ENCODE measurements at places on chromosomes 7 and 10.

DNA sequence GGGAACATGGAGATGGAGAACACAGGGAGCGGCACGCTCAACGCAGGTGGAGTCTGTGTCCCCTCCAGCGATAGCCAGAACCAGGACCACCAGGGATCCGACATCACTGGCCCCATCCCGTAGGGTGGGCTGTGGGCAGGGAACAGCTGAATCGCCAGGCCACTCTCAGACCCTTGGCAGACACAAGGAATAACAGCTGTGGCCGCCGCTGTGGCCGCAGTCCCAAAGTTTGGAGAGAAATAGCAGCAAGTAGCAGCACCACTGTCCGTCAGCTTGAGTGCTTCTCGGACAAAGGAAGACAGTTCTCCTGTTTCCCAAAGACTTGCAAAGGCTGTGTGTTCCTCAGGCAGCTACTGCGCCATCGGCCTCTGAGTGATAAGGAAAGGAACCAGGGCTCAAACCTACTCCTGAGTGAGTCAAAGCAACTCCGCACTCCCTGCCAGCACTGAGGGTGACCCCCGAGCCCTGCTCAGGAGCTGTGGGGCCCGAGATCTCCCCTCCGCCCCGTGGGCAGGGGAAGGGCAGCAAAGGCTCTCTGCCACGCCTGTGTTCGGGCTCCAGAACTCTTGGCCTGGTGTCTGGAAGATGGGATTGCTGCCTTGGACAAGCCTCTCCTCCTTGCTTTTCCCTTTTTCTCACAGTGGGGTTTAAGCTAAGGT is 82.3 kb upstream of the FAM20C start:
- DNase-seq: no peak

DNA sequence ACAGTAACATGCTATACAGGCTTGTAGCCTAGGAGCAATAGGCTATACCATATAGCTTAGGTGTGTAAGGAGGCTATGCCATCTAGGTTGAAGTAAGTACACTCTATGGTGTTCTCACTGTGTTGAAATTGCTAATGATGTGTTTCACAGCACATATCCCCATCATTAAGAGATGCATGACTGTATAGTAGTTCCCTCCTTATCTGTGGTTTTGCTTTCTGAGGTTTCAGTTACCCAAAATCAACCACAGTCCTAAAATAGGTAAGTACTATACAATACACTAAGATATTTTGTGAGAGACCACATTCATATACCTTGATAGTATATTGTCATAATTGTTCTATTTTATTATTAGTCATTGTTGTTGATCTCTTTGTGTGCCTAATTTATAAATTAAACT is 12.7 kb downstream of the FZD1 start:
- no peak for DNase-seq

- DNase-seq: no peak
Observed at GRCh38 chr7:17640730-17641377, 299.4 kb downstream of the SNX13 start.

GRCh38 chr7:94300176-94300835 is 94.4 kb upstream of the COL1A2 start:
- DNase-seq: peak; percentile 26

GRCh38 chr7:77244222-77244934 is 44.8 kb upstream of the FGL2 start:
- no peak for DNase-seq

DNA sequence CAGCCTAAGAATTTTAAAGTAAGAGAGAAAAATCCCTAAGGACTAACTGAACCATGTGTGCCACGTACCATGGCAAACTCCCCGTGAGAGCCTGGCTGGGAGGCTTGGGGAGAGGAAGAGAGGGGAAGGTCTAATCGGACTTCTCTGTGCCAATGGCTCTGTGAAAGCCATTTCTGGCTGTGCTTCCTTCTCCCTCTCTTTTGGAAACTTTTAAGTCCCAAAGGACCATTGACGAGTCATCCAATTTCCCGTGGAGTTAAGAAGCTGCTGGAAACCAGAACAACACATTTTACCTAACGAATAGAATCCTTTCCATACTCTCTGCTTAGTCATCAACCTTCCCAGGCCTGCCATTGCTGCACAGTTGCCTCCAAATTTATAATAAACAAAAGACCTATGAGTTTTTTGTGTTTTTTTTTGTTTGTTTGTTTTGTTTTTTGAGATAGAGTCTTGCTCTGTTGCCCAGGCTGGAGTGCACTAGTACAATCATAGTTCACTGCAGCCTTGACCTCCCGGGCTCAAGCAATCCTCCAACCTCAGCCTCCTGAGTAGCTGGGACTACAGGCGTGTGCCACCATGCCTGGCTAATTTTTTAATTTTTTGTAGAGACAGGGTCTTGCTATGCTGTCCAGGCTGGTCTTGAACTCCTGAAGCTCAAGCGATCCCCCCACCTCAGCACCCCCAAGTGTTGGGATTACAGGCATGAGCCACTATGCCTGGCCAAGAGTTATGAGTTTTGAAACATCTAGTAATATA is 13.2 kb downstream of the LAMB1 start:
- peak; percentile 39 for DNase-seq

GRCh38 chr10:5633166-5633749 is 33.1 kb downstream of the ASB13 start:
- peak; percentile 18 for DNase-seq

GRCh38 chr10:5354068-5354467 is 10.7 kb upstream of the UCN3 start:
- no peak for DNase-seq

- peak; percentile 74 for DNase-seq
Observed at GRCh38 chr10:86899670-86900276, 57.6 kb downstream of the MMRN2 start.

DNA sequence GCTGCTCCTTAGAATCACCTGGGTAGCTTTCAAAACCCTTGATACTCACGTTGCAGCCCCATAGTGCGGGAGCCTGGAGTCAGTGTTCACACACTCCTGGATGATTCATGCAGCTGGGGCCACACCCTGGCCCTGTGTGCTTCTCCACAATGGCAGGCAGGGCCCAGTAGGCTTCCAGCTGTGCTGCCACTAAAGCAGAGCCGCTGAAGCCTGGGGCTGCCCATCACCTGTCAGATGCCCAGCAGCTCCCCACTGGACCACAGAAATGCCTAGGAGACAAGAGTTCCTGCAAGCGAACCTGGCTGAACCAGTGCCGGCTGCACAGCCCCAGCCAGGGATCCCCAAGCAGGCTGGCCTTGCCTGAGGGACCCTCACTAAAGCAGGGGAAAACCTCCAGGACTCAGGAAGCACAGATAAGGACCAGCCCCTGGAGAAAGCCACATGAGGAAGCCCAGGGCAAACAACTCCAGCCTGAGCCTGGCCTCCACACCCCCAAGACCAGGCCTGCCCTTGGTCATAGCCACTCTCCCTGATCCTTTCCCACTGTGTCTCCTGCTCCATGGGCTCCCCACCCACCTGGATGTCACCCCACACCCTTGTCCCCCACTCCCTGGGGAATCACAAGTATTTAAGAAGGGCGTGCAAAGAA is 111.9 kb downstream of the GRID1 start:
- no peak for DNase-seq

GRCh38 chr10:21020545-21020944 is 123.4 kb upstream of the NEBL start:
- DNase-seq: no peak

- no peak for DNase-seq
Observed at GRCh38 chr7:4837803-4838625, 23.8 kb downstream of the PAPOLB start.

- DNase-seq: no peak
Observed at GRCh38 chr7:94913391-94913790, 6.0 kb downstream of the PPP1R9A start.

- peak; percentile 88 for DNase-seq
Observed at GRCh38 chr10:13633689-13634088, 46.9 kb downstream of the PRPF18 start.

DNA sequence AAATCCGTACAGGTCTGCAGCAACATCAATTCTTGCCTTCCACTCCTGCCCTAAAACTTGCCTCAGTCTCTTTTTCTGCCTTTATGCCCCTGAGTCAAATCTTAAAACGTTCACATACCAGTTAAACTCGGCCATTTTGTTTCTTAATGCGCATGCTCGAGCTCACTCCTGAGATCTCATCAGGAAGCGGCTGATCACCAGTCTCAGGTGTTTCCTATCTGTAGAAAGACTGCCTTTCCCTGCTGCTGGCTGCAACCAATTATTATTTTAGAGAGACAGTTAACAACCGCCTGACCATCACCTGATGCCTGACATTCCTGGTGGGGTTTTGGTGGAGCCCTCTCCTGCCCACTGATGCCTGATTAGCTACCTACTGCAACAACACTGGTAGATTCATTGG is 70.2 kb upstream of the TMEM140 start:
- DNase-seq: no peak

GRCh38 chr7:141242568-141242967 is 168.7 kb downstream of the TMEM178B start:
- DNase-seq: no peak

GRCh38 chr7:55533050-55533728 is 39.1 kb downstream of the VOPP1 start:
- peak; percentile 71 for DNase-seq

DNA sequence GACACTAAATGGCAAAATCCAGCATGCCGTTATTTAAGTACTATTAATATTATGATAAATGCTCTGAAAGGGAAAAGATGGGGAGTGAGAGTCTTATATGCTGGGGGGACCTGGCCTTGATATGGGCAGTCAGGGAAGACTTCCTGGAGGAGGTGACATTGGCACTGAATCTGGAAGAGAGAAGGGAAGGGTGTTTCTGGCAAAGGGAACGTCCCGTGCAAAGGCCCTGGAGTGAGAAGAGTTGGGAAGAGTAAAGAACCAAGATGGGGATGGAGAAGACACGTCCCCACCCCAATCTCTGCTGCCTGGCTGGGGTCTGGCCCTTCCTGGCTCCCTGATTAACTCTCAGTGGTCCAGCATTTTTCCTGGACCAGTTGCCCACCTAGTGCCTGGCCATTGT is 5.0 kb upstream of the GRIFIN start:
- DNase-seq: no peak

DNA sequence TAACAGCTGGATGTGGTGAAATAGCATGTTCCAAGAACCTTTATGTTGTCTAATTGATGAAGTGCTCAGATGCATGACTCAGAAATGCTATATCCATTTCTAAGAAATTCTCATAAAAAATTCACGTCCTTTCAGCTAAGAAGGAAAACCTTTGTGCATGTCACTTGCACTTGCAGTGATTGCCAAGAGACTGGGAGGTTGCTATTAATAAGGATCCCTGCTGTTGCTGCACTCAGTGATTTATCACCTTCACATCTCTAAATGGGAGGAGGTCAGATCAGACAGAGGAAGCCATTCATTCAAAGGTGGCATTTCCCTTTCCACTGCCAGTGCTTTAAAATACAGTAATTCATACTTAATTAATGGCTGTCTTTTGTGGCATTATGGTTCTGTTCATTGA is 89.5 kb downstream of the THSD7A start:
- no peak for DNase-seq

GRCh38 chr10:97640868-97641811 is 669 bp downstream of the PI4K2A start:
- DNase-seq: peak; percentile 60

DNA sequence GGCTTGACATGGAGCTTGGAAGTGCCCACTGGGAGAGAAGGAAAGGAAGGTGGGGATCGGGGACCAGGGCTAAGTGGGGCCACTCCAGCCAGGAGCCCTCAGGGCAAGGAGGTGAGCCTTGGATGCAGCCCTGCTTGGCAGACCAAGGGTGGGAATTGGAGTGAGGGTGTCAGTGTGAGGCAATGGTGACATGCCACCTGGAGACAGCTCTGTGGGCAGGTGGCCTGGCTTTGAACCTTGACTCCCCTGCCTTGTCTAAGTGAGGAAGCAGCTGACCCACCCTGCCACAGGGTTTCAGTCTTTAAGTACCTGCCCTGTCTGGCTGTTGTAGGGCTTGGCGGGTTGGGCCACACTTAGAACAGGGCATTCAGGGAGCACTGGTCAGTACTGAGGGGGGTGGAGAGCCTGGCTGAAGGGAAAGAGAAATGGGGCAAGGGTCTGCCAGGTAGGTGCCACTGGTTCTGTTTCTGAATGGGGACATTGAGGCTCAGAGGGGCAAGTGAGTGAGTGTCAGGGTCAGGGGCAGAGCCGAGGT is 4.8 kb downstream of the RAMP3 start:
- DNase-seq: no peak

GRCh38 chr7:7512861-7513597 is 22.6 kb downstream of the COL28A1 start:
- no peak for DNase-seq

- DNase-seq: no peak
Observed at GRCh38 chr10:78455811-78456210, 422.1 kb downstream of the RPS24 start.

DNA sequence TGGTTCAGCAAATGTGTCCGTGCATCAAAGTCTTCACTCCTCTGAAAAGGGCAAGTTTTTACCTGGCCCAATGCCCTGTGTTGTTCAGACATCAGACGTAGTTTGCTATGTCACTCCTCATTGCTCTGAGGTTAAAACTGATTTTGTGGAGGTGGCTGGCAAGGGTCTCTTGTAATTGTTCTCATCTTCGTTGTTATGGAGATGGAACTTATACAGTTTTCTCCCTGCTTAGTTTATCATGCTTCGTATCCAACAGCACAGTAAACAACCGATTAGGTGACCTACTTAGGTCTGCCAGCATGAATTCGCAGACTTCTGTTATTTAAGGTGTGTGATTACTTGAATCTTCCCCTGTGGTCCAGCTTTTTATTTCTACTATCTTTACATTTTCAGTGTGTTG is 274.1 kb upstream of the SMIM30 start:
- DNase-seq: no peak

- peak; percentile 94 for DNase-seq
Observed at GRCh38 chr10:125057158-125058001, 103.0 kb downstream of the CTBP2 start.

- DNase-seq: no peak
Observed at GRCh38 chr7:1092806-1093501, 5.0 kb downstream of the GPER1 start.

GRCh38 chr7:22715969-22716368 is 11.0 kb upstream of the IL6 start:
- DNase-seq: no peak

- DNase-seq: peak; percentile 43
Observed at GRCh38 chr10:21060626-21061025, 163.5 kb upstream of the NEBL start.

DNA sequence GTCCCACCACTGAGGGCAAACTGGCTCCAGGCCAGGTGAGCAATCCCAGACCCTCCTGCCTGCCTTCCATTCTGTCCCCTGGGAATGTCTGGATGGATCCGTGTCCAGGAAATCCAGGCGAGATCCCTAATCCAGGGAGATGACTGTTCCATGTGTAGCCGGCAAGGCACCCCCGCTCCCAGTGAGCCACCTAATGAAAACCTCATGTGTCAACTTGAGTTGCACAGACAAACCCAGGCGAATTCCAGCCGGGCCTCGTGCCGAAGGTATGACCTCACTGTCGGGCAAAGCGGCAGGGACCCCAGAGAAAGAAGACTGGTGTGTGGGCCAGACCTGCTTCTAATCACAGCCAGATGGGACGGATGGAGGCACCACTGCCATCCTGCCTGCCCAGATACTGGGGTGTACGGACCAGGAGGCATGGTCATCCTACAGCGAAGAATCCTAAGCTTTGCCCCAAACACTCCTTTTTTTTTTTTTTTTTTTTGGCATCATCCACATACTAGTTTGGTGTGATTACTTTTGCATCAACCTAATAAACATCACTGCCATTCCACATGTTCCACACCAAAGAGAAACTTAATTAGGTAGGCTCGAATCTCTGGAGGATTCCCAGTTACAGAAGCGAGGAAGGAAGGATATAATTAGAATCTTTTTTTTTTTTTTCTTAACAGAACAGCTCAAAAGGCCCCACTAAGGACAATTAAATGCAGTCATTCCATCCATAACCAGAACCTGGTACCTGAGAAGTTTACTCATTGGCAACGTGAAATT is 313.1 kb downstream of the CALN1 start:
- DNase-seq: no peak

GRCh38 chr7:148264933-148265557 is 325.5 kb upstream of the C7orf33 start:
- peak; percentile 47 for DNase-seq
